ENCODE measurements at places on chromosomes 3 and 15.

- DNase-seq = no peak
Observed at GRCh38 chr3:87175732-87176131, 51.4 kb upstream of the CHMP2B start.

- DNase-seq = no peak
Observed at GRCh38 chr3:169260296-169260695, 403.2 kb downstream of the MECOM start.

DNA sequence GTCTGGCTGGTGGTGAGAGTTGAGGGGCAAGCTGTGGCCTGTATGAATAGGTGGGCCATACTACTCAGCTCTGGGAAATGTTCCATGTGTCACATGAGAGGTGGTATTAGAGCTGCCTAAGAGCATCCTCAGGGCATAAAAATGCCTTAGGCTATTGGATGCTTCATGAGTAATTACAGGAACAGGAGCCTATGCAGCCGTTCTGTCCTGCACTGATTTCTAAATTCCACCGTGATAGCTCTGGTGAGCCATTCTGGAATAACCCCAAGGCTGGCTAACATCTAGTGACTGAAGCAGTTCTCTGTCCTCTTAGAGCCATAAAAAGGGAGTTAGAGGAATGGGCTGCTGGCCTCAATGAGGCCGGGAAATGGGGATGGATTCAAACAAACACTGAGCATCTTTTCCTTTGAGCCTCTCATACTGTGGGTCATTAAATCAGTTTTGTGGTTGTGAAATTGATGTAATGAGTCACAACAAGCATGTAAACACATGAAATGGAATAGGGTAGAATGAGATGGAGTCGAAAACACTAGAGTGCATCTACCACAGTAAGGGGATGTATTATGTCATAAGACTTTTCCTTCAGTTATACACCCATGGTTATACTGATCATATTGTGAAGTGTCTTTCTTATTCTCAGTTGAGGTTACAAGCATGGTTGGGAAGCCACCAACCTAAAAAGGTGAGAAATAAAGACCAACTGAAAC, 41.0 kb downstream of the DGKG start:
- DNase-seq = no peak

DNA sequence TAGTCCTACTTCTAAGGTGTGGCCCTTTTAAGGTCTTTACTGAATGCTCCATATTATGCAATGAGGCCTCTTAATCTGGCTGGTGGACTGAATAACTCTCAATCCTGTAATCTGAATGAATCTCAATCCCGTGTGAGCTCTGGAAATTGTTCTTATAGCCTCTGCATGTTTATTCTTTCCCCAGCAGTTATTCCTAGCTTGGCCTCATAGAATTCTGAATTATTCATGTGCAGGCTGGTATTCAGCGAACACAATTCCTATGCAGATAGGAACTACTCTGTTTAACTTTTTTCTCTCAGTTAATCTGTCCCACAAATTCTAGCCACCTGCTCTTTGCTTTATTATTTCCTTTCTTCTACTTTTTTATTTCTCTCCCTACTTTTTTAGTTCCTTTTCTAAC, 44.3 kb upstream of the XRN1 start:
- no peak for DNase-seq

GRCh38 chr3:39814007-39814406, 4.6 kb downstream of the MYRIP start:
- peak; percentile 67 for DNase-seq

DNA sequence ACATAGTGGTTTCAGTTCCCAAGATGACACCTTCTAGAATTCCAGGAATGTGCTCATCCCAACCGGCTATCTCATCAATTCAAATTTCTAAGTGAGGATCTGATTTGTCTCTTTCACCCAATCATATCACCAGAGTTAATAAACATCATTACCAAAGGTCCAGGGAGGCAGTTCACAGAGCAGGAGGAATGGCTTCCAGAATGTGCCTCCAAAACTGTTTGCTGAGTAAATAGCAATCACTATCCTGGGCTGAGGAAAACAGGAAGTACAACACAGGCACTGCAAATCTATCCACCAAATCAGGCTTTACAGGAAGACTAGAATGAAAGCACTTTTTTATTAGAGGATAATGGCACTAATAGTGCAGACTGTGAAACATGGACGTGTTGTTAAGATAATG, 61.5 kb downstream of the OSBPL10 start:
- DNase-seq = no peak

- DNase-seq = peak; percentile 94
Observed at GRCh38 chr3:30347679-30348216, 258.7 kb upstream of the TGFBR2 start.

GRCh38 chr3:145124900-145125678, 1035.9 kb downstream of the PLOD2 start:
- peak; percentile 48 for DNase-seq

- DNase-seq = no peak
Observed at GRCh38 chr15:97817276-97817890, 143.1 kb upstream of the ARRDC4 start.

- no peak for DNase-seq
Observed at GRCh38 chr15:70374096-70374495, 276.4 kb upstream of the TLE3 start.

DNA sequence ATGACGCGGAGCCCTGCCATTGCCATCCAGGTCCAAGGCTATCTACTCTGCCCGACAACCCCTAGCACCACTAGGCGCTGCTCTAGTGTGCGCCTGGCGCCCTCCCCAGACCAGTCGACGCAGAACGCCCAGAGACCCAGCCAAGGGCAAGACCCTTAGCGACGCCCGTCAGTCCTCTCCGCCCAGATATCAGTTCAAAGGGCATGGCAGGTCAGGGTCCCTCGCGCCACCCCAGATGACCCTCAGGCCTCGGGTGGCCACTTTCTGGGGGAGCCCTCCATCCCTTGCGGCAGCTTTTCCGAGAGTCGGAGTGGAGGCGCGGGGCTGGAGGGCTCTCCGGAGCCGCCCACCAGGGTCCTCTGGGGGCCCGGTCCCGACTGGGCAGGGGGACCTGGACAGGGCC, 371 bp upstream of the CLSTN2 start:
- peak; percentile 10 for DNase-seq

GRCh38 chr3:187969581-187969950, 184.4 kb upstream of the LPP start:
- no peak for DNase-seq

- peak; percentile 40 for DNase-seq
Observed at GRCh38 chr15:90286678-90287077, 21.2 kb downstream of the NGRN start.

- no peak for DNase-seq
Observed at GRCh38 chr15:39539466-39539865, 41.4 kb upstream of the THBS1 start.

DNA sequence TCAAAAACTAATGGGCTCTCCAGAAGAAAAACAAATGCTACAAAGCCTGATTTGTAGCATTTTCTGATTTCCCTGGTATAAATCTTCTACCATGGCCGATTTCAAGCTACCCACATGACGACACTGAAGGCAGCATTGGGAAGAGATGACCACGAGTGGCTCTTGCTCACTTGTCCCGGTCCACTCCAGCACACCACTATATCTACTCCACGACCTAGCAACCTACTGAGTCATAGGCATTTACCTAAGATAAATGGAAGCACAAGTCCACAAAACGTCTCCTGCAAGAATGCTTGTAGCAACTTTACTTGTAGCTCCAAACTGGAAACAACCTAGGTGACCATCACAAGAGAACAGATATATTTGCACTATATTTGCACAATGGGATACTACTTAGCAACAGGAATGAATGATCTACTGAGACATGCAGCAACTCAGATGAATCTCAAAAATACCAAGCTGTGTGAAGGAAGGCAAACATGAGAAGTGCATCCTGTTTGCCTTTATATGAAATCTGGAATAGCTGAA, 60.8 kb upstream of the HES1 start:
- no peak for DNase-seq

GRCh38 chr3:74845081-74845480, 230.6 kb upstream of the CNTN3 start:
- peak; percentile 59 for DNase-seq

GRCh38 chr3:182342252-182342651, 451.1 kb upstream of the ATP11B start:
- no peak for DNase-seq

- DNase-seq = no peak
Observed at GRCh38 chr3:57978316-57978715, 29.9 kb upstream of the FLNB start.

DNA sequence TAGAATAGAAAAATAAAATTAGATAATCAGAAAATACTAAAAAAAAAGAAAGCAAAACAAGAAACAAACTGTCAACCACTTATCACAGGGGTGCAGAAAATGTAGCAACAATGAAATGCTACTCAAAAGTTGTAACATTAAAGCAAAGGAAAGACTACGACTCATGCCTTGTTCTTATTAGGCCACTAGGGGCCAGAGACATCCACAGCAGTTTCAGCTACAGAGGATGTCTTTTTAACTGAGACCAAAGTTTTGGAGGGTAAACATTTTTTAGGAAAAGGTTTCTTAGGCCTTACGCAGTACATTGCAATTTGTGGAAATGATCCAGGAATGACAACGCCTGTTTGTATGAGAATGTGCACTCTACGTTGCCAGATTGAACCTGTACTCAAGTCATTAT, 15.4 kb upstream of the CADM2 start:
- no peak for DNase-seq

DNA sequence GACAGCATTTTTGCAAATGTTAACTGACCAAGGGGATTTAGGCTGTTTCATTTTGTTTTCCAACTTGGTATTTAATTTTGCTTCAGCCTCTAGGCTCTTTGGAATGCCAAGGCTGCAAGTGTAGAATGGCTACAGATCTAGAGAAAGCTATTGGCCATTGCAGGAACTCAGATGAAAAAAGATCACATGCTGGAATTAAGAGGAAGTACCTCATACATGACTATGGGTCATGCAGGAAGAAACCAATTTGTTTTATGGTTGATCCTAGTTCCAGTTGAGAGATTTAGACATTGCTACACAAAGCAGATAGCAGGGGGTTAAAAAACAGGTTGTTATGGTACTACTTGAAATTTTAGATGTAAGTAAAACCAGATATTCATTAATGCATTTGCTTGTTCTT, 12.7 kb upstream of the CLDN16 start:
- DNase-seq = no peak

DNA sequence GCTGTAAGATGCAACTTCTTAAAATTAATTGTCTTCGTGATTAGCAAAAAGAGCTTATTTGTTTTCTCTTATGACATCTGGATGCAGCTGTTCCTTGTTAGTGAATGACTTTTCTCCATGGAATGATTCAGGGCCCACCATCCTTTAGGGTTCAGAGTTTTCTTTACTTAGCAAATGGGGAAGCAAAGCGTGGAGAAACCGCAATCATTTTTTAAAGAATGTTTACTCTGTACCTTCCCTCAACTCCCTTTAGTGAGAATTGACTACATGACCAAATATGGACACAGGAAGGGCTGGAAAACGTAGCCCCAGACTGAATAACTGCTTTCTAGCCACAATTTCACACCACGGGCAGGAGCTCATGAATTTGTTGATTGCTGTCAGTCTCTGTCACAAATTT, 130.1 kb downstream of the EDEM1 start:
- peak; percentile 72 for DNase-seq

DNA sequence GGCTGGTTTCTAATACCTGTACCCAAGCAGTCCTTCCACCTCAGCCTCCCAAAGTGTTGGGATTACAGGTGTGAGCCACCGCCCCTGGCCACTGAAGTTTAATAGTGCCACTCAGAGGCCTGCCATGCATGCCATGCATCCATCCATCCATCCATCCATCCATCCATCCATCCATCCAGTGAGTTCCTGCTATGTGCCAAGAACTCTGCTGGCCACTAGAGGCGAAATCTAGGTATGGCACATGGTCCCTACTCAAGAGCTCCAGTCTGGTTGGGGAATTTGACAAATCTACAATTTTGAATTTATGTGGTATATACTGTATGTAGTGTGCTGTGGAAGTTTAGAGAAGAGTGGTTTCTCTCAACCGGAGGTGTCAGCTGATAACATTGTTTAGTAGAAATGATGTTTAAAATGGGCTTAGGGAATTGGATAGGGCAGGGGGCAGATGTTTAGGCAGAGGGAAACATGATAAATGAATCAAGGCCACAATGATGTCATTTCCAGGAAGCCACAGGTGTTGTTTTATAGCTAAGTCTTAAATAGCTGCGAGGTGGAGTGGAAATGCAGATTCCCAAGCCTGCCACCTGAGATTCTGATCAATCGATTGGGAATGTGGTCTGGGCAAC, 384.4 kb upstream of the C2CD4B start:
- no peak for DNase-seq

DNA sequence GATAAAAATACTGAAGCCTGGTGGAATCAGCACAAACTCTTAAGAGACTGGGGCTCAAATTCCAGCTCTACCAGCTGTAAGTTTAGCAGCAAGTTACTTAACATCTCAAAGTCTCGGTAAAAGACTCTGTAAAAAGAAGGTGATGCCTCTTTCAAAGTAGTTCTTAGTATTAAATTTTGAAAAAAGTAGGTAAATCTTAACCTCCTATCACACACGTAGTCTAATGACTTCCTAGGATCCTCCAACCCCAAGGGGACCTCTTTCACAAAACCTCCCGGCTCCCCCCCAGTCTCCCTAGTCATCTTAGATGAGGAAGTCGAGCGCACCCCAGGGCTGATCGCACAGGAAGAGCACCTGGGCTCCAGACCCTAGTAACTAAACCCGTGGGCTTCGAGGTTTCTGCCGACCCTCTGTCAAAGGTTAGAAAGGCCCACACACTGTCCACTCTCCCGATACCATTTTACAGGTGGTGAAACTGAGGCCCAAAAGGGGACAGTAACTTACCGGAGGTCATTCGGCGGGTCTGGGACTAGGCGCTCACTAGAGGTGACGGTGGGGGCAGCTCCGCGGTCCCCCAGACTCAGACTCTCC, 427 bp downstream of the MBD4 start:
- peak; percentile 12 for DNase-seq

GRCh38 chr3:5809586-5810246, 622.2 kb downstream of the EDEM1 start:
- DNase-seq = no peak

- DNase-seq = no peak
Observed at GRCh38 chr3:18069568-18069967, 327.1 kb upstream of the TBC1D5 start.

- DNase-seq = peak; percentile 16
Observed at GRCh38 chr3:124627501-124627908, 102.7 kb upstream of the UMPS start.

DNA sequence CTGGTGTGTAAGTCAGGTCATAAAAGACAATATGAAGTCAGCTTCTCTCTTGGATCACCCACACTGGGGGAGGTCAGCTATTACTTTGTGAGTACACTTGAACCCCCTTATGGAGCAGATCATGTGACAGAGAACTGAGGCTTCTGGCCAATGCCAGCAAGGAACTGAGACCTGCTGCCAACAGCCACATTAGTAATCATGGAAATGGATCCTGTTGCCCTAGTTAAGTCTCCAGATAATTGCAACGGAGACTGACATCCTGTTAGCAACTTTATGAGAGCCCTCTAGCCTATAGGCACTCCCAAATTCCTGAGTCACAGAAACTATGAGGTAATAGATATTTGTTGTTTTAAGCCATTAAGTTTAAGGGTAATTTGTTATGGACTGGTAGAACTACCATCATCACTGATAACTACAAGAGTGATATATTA, 110.4 kb upstream of the GMNC start:
- no peak for DNase-seq

GRCh38 chr3:39134305-39134704, 19.1 kb downstream of the CSRNP1 start:
- DNase-seq = no peak

GRCh38 chr3:173502983-173503568, 105.5 kb downstream of the NLGN1 start:
- DNase-seq = peak; percentile 65

- no peak for DNase-seq
Observed at GRCh38 chr3:56342475-56342874, 125.8 kb downstream of the ERC2 start.

- peak; percentile 9 for DNase-seq
Observed at GRCh38 chr3:42830437-42831320, 21.4 kb downstream of the ACKR2 start.

GRCh38 chr3:169666376-169667165, 3.1 kb upstream of the MECOM start:
- no peak for DNase-seq

Data from fibroblast of skin of abdomen (primary cell).